ENCODE measurements at places on chromosomes 1 and 21.
A peak's percentile ranks its signal among the peaks of the same experiment; 100 is the strongest.

DNA sequence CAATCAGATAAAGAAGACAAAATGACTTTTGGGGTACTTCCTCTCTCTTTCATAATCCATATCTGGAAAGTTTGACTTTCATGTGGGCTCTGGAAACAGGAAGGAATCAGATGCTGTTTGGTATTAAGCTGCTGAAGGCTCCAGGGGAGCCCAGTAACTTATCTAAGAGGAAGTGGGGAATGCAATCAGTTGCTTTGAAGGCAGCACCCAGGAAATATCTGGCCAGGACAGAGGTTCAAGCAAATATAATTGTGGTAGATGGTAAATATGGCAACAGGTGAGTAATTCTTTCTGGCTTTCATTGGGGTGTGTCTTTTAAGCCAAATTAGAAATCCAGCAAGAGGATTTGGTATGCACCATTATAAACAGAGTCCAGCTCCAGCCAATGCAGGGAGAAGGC, 44.4 kb downstream of the COLGALT2 start:
- DNase-seq, result no peak

GRCh38 chr1:31784356-31785019, 20.3 kb upstream of the ADGRB2 start:
- no peak for DNase-seq

- no peak for DNase-seq
Observed at GRCh38 chr1:33082575-33083108, 1.7 kb downstream of the AZIN2 start.

DNA sequence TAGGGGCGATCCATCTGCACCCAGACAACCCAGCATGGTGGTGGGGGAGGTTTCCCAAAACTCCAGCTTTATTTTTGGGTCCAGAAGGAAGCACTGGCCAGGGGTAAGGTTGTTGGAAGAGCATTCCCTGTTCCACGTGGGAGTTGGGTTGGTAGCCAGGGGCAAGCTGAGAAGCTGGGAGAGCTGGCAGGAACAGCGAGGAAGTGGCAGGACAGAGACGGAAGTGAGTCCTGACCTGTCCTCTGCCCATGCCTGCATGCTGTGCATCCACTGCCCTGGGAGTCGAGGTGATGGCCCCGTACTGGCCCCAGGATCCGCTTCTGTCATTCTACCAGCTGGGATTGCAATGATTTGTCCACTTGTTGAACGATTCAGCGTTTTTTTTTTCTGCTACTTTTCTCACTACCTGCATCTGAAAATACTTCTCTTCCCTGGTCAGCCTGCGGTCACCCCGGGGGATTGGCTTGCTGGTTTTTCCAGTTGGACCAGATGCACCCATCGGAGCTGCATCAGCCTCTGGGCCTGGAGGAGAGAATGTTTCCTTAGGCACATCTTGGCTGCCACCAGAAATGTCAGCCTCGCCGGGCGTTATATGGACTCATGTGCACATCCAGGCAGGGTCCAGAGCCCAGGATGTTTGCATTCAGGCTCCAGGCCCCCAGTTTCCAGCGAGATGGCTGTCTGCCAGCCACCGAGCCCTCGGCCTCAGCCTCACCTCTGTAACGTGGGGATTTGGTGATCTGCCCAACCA, 28.3 kb upstream of the TMPRSS2 start:
- no peak for DNase-seq

DNA sequence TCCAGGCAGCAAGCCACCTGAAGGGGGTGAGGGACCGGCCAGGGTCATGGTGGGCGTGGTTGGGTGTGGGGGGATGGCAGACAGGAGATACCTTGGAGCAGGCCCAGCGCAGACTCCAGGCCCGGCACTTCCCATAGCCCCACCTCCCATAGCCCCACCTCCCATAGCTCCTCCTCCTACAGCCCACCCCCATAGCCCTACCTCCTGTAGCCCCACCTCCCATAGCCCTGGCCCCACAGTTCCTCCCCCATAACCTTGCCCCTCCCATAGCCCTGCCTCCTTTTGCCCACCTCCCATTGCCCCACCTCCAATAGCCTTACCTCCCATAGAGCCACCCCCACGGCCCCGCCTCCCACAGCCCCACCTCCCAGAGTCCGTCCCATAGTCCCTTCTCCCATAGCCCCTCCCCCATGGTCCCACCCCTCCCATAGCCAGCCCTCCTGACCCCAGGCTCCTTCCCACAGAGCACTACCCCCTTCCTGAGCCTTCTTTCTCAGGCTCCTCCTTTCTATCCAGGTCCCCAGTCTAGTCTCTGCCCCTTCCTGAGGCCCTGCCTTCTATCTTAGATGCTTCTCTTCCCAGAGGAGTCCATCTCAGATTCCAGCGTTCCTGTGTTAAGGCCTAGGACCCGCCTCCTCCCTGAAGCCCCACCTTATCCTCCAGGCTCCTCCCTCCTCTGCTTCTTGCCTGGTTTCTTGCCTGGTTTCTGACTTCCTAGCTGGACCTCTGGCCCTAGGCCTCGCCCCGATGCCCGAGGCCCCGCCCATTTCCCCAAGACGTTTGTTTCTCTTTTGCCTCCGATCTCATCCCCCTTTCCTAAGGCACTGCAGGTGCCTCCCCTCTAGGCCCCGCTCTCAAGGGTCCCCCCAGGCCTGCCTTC, 46.8 kb downstream of the PTPRU start:
- DNase-seq, result no peak

- peak; percentile 86 for DNase-seq
Observed at GRCh38 chr1:153490272-153491051, 30.0 kb upstream of the S100A7 start.

- no peak for DNase-seq
Observed at GRCh38 chr1:185409345-185409744, 92.3 kb upstream of the IVNS1ABP start.

Data from NCI-H2171 treated with DMSO at 0.1 percent for 48 hours (cell line).